ENCODE measurements at places on chromosomes 11 and 22.

GRCh38 chr22:45680932-45681700, 9.5 kb downstream of the ATXN10 start:
- no peak for DNase-seq

DNA sequence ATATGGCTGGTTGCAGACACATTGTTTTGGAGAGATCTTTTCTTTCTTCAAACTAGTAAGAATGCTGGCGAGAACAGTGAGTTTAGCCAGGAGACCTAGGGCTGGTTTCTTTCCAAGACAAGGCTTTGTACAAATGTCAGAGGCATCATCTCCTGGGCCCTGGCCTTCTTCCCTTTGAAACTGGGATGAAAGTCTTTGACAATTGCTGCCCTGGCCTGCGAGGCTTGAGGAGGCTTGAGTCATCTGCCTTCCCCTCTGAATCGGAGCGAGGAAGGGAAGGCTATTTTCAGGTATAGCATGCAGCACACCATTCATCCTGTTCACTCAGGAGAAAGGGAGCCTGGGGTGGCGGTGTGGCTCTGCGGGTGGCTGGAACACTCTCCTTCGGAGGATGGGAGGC, 21.5 kb upstream of the PARVG start:
- DNase-seq, result no peak

DNA sequence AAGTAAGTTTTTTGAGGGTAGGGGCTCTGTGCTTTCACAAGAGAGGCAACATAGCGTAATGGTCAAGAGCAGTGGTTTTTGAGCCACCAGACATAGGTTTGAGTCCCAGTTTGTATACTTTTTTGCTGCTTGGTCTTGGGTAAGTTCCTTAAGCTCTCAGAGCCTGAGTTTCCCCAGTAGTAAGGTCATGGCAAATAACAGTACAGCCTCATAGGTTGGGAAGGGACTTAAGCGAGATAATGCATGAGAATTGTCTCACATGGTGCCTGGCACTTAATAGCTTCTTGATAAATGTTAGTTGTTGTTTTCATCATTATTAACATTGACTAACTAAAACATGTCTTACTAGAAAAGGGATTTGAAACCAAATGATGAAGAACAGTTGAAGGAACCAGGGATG, 83.1 kb downstream of the ARFGAP2 start:
- DNase-seq, result no peak

DNA sequence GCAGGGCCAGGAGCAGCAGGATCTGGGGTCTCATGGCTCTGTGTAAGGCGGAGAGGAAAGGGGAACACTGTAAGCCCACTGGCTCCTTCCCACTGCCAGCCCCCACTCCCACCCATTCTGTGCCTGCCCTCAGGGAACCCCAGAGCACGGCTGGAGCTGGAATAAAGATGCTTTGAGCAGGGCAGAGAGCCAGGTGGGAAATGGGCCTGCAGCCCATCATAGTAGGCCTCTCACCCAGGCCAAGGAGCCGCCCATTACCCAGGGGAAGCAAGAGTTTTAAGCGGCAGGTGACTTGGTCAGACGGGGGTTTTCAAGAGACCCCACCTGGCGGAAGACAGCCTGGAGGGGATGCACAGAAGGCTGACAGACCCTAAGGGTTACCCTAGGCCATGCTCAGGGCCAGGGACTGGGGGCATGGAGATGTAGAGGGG, 4.6 kb downstream of the LRRC32 start:
- no peak for DNase-seq

GRCh38 chr11:120196826-120197225, 14.0 kb upstream of the OAF start:
- no peak for DNase-seq

Measured in CD4-positive, alpha-beta T cell treated with Interleukin-4 for 4 hours (primary cell).